Tongue (tissue), 3 donors: ENCODE measurements at places on chromosomes 3 and 15. TPM values are rescaled to one million over a fixed set of nuclear protein-coding genes. Genes with fewer than 3 reads are reported as not detected.

GRCh38 chr3:122944671-122945161 lies 82.8 kb downstream of the SEMA5B start:
- DNase-seq, result peak; percentile 34

DNA sequence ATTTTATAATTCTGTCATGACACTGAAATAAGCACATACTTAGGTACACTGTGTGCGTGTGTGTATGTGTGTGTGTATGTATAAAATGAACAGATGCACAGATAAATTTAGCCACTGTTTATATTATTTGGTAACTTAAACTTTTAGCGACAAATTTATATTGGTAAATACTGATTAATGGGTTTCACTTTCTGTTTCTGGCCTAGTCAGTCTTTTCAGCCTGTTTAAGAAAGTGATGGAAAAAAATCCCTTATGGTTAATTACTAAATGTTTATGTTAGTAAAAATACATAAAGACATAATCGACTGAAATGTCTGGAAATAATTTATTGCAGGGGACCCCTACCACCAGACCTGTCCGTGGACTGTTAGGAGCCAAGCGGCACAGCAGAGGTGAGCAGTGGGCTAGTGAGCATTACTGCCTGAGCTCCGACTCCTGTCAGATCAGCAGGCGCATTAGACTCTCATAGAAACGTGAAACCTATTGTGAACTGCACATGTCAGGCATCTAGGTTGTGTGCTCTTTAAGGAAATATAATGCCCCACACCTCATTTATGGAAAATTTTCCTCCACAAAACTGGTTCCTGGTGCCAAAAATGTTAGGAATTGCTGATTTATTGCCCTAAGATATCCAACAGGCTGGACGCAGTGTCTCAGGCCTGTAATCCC lies 717.4 kb downstream of the SI start:
- DNase-seq, result no peak

- no peak for DNase-seq
Observed at GRCh38 chr3:15645246-15645645, 43.7 kb downstream of the BTD start.

DNA sequence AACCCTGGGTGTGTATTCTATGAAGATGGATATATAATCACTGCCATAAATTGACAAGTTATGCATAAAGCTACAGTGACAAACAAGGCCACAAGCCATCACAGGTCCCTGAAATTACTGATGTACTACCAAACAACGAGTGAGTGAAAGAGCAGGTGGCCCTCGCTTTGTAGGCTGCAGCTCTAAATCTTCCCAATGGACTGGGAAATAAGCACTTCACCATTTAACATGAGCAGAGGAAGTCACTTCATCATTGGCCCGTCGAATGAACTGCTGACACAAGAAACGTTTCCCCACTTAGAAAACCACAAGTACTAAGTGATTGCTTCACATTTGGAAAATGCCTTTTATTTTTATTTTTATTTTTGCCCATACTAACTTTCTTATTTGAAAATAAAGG lies 218.0 kb downstream of the ZNF385D start:
- DNase-seq, result peak; percentile 26

DNA sequence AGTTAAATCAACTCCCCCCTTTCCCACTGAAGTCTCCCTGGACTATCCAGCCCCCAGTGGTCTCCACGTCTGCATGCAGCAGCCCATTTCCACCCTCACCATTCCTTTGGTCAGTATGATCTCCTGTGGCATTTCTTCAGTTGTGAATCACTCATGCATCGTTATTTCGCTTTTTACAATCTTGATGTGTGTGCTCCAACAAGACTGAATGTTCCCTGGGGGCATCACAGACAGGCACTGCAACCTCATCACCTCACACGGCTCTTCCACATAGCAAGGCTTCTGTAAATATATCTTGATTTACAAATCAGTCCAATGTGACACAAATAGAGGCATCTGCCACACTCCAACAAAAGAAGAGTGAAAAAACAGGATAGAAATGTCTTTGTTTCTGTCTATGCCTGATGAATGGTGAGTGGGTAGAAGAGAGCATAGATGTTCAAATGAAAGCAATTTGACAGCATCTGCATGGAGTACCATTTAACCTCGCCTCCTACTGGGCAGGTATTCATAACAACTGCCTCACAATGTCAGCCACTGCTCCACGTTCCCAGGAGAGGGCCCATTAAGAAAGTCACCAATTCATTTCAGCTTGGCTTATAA lies 5.2 kb downstream of the HEG1 start:
- DNase-seq, result no peak

- peak; percentile 64 for DNase-seq
Observed at GRCh38 chr3:81302045-81302444, 459.4 kb downstream of the GBE1 start.

DNA sequence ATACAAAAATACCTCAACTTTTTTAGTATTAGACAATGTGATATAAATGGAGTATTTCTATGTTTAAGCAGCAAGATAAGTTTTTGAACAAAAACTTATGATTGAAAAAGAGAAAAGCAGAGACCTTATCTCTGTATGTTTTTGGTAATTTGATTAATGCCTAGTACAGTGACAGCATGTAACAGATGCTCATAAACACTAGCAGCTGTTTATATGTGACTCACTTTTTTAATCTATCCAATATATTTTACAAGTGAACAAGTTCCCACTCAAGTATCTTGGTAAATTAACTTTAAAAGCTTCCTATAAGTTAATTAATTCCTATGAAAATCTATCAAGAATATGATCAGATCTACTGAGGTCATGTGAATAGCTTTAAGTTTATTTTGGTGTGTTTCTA lies 55.1 kb downstream of the NGLY1 start:
- DNase-seq, result no peak

DNA sequence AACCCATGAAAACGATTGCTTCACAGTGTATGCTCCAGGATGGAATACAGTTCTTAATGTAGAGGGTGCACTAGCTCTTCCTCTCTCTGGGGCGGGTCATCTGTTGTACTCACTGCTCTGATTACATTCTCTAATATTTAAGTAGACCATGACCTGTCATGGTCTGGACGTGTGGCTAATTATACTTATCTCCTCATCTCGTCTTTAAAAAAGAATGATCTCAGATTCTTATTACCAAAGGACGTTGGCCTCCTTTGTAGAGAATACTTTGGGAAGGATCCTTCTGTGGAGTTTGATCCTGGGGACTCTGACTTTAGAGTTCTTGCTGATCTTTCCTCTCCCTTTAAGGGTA lies 48.4 kb upstream of the TRAK1 start:
- no peak for DNase-seq

GRCh38 chr3:157069846-157070677 lies 89.9 kb downstream of the CCNL1 start:
- no peak for DNase-seq

- DNase-seq, result peak; percentile 7
Observed at GRCh38 chr3:190323246-190323626, 990 bp upstream of the CLDN1 start.

DNA sequence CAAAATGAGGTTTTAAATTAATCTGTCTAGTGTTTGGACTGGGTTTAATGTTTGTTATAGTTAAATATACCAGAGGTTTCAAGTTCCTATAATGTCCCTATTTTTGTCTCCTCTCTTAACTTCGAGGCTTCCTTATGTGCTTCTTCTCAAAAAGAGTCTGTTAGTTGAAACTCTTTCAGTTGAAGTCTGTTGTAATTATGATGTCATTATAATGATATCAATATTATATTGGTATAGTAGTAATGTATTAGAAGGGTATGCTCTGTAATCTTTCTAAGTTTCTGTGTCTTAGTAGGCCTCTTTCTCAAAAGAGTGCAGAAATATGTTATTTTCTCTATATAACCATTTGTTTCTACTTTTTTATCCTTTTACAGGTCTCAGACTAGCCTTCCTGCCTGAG lies 1148.0 kb downstream of the NSUN3 start:
- DNase-seq, result peak; percentile 17

- DNase-seq, result no peak
Observed at GRCh38 chr3:72633121-72633520, 215.1 kb downstream of the SHQ1 start.

GRCh38 chr15:69595009-69595791 lies 142.6 kb downstream of the RPLP1 start:
- peak; percentile 86 for DNase-seq

GRCh38 chr3:193989186-193989585 lies 146.8 kb upstream of the HES1 start:
- DNase-seq, result no peak

DNA sequence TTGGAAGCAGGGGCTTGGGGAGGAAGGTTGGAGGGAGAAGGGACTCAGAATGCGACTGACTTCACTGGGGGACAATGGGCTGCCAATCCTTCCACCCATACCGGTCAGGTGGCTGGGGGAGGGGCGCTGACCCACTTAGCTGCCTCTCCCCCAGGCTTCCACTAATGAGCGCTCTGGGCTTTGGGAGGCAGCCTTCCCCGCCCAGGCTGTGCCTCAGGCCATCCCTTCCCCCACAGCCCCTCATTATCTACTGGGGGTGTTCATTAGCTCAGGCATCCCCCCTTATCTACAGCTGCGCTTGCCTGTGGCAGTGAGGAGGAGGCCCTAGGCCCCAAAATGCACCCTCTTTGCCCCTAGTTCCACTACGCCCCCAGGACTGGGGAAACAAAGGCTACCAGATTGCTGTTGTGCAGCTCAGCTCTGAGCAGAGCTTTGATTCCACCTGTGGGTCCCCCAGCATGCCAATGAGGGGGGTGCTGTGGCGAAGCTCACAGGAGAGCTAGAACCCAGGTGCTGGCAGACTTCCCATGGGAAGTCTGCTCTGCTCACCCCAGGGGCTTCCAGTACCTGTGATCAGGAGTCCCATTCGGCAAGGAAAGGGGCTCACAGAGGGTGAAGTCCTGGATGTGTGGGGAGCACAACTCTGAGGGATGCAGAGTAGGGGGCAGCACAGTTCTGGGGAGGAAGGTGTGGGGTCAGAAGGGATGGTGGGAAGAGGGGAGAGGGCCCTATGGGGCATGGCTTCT lies 29.4 kb upstream of the SEMA3F start:
- DNase-seq, result no peak

GRCh38 chr3:117184574-117184973 lies 475.0 kb downstream of the TUSC7 start:
- no peak for DNase-seq

DNA sequence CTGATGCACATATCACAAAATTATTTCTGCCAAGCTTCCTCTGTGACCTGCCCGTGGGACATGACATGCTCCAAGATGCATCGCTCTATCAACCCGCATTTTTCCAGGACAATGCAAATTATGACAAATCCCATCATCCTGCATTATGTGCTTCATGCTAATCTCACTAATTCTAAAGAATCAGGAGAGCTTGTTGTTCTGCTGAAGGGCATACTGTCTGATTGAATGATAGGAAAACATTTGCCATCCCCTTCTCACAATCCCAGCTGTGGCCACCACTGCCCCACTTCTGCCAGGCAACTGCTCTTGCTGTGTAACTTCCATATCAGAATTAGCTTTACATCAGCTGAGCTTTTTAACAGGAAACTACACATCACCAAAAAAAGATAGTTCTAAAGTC lies 203.5 kb upstream of the NANOGP8 start:
- DNase-seq, result no peak

GRCh38 chr15:88803920-88804247 lies 648 bp downstream of the ACAN start:
- DNase-seq, result no peak

DNA sequence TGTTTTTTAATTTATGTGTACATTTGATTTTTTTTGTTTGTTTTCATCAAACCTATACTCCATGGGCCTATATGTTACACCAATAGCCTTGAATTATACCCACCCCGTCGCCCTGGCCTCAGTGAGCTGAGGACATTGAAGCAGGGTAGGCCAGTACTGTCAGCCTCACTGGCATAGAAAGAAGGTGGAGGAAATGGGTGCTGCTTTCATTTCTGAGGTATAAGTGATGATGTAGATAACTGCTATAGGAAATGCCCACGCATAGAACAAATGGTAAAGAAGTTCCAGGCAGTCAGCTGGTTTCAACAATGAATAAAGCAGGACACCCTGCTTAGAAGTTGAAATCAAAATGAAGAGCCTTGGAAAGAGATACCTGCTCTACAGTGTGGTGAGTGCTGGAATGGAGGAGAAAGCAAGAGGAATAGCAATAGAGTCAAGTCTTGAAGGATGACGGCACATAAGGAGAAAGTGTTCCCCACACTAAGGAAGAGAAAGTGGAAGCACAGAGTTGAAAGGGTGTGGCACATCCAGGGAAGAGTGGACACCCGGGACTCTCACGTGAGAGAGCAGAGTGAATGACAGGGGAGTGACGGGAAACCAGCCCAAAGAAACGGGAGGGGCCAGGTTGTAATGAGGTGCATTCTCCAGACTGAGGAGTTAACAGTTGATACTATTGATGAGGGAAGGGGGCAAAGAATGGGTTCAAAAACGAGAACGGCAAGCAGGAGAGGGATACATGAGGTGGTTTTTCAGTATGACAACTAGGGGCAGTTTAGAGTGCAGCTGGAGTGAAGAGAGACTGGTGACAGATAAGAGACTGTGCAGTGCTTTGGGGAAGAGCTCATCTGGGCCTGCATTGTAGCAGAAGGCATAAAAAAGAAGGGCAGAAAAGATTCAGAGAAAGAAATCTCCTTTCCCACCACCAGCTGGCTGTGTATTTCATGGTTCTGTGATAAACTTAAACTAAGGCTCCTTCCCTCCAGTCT lies 70.5 kb downstream of the KLHL25 start:
- no peak for DNase-seq

DNA sequence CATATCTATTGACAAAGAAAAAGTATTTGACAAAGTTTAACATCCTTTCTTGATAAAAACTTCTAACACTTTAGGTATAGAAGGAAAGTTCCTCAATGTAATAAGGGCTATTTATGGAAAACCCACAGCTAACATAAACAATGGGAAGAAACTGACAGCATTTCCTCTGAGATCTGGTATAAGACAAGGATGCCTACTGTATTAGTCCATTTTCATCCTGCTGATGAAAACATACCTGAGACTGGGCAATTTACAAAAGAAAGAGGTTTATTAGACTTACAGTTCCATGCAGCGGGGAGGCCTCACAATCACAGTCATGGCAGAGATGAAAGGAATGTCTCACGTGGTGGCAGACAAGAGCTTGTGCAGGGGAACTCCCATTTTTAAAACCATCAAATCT lies 17.8 kb upstream of the CLDN1 start:
- no peak for DNase-seq

TP53BP1 gene
- 87.9 TPM for total RNA-seq

IL17RB gene
- total RNA-seq, result 1.0 TPM

CHRD gene
- 33.5 TPM for total RNA-seq

TM4SF4 gene
- total RNA-seq, result not detected

SLC28A2 gene
- 0.10 TPM for total RNA-seq

RTP3 gene
- not detected for total RNA-seq

CCR9 gene
- 0.10 TPM for total RNA-seq

DPPA2 gene
- total RNA-seq, result not detected

ROPN1 gene
- not detected for total RNA-seq

TIMP4 gene
- total RNA-seq, result 1.1 TPM

CSPG4 gene
- total RNA-seq, result 246 TPM

OR5AC2 gene
- not detected for total RNA-seq

KBTBD12 gene
- 38.2 TPM for total RNA-seq
